Activated T-helper 1 cell treated with anti-CD3 and anti-CD28 coated beads, Interleukin-2, amount 50 U/mL, for 16 hours (primary cell): ENCODE measurements at places on chromosomes 2 and 18.

DNA sequence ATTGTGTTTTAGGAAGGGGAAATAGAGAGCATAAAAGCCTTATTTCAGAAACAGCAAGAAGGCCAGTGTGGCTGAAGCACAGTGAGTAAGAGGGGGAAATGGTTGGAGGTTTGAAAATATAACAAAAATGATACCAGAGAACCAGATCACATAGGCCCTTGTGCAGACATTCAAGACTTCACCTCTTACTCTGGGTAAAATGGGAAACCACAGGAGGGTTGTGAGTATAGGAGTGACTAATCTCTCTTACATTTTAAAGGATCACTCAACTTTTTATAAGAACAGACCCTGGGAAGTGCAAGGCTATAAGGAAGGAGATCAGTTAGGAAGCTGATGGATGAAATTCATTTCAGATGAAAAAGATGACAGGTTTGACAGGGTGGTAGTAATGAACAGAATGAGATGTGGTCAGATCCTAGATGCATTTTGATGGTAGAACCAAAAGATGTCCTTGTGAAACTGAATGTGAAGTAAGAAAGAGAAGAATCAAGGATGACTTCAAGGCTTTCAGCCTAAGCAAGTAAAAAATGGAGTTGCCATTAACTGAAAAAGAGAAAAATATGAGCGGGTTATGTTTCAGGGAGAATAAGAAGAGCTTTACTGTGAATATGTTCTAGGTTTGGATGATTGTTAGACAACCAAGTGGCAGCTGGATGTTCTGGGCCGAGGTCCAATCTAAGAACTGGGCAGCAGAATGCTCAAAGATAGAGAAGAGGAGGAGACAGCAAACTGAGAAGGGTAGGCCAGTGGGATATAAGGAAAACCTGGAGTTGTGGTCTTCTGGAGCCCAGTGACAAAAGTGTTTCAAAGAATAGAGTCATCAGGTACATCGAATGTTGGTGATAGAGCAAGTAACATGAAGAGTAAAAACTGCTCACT is 65.1 kb downstream of the USP40 start:
- DNase-seq: no peak

GRCh38 chr18:59470561-59471121 is 111.6 kb upstream of the LMAN1 start:
- no peak for DNase-seq

- no peak for DNase-seq
These were observed 6.1 kb upstream of the ICA1L start for GRCh38 chr2:202877699-202878098.

DNA sequence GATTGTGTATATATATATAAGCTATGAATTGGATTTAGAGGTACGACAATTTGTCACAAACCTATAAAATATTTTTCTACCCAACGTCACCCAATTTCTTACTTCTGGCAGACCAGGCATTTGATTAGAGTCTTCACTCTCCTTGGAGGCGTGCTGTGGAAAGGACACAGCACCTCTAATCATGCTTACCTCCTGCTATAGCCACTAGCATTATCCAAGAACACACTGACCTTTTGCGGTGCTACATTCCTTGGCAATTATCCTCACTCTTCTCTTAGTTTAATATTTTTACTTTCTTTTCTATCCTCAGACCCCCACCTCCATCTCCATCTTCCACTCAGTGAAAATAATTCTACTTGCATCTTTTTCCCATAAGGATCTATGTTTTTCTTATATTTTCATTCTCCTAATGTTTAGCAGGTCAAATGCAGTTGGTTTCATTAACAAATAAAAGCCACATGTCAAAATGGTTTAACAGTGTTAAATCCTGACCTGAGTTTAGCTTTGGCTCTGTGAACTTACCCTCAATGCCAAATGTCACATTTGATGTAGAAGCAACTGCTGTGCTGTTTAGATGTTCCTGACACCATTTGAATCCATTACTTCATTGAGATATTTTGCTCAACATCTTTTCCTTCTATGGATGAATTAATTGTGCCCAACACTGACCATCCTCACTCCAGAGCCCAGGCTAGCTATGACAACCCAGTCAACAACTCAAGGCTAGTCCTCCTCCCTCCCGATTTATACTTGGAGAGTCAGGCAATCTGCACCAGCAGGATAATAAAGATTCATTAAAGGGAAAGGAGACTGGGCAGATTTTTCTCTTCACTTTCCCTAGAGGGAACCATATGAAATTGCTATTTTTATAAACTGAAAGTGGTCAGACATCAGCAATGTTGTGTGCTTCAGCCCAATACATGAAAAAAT is 240.5 kb downstream of the MREG start:
- no peak for DNase-seq

- DNase-seq: no peak
These were observed 391.0 kb downstream of the CDH2 start for GRCh38 chr18:27785815-27786471.

DNA sequence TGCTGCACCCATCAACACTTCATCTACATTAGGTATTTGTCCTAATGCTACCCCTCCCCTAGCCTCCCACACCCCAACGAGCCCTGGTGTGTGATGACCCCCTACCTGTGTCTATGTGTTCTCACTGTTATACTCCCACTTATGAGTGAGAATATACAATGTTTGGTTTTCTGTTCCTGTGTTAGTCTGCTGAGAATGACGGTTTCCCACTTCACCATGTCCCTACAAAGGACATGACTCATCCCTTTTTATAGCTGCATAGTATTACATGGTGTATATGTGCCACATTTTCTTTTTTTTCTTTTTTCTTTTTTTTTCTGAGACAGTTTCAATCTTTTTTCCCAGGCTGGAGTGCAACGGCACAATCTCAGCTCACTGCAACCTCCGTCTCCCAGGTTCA is 284.1 kb upstream of the CYP26B1 start:
- DNase-seq: no peak

- DNase-seq: no peak
These were observed 188.0 kb downstream of the CYRIA start for GRCh38 chr2:16477648-16478047.

- DNase-seq: no peak
These were observed 23.7 kb downstream of the PDIA6 start for GRCh38 chr2:10788855-10789254.

- no peak for DNase-seq
These were observed 200.1 kb downstream of the ARHGAP15 start for GRCh38 chr2:143329288-143329687.

DNA sequence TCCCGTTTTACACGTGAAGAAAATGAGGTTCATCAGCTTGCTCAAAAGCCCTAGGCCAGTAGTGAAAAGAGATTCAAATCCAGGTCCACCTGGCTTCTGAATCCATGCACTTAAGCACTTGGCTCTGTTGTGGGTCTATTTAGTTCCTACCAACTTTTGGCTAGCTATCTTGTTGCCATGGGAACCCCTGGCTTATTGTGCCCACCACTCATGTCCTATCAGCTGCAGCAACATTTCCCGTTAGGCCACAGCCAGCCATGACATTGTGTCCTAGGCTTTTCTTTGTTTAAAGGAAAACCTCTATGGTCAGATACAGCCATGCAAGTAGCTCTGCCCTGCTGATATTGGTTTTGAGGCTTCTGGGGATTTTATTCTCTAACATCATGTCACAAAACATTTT is 49.8 kb downstream of the PLEK start:
- no peak for DNase-seq

DNA sequence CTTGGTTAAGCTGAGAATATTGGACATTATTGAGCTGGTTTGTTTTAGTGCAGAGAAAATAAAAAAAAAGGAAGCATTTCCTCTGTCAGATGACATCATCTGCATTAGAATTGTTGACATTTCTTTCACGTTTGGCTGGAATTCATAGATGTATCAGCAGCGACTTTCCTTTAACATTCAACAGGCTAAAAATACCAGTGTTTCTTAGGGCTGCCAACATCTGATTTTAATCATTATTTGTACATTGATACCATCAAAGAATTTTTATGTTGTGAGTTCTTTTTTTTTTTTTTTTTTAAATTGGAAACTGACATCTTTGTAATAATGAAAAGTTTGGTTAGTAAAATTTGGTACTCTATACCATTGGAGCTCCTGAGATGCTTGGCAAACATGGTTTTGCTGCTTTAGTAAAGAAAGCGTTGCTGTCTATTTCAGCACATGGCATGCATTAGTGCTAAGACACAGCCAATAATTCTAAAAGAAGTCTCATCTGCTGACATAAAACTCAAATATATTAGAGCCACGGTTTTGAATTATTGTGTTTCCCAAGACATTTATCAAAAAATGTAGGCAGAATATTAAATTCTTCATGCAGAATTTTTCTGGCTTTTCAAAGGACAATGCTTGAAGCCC is 33.6 kb downstream of the GTF2A1L start:
- no peak for DNase-seq

DNA sequence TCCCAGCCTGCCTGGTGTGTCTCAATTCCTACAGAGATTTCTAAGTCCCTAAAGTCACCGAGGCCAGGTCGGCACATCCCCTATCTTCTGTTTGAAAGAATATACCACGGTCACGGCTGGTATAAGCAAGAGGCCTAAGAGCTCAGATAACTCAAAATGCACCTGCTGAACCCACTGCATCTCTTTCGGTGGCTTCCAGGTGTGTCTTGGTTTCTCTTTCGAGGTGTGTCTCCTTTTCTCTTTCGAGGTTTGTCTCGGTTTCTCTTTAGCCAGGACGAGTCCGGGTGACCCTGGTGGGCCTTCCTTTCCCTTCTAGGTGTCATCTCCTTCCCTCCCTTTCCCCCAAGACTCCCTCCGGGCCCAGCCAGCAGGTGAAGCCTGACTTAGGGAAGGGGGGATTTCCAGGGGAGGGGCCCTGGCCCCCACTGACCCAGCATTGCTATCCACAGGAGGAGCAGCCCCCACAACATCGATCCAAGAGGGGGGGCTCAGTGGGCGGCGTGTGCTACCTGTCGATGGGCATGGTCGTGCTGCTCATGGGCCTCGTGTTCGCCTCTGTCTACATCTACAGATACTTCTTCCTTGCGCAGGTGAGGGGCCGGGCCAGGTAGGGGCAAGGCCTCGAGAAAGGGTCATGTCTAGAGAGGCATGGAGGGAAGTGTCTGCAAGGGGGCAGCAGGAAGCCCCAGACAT is 8.4 kb downstream of the ITM2C start:
- no peak for DNase-seq

DNA sequence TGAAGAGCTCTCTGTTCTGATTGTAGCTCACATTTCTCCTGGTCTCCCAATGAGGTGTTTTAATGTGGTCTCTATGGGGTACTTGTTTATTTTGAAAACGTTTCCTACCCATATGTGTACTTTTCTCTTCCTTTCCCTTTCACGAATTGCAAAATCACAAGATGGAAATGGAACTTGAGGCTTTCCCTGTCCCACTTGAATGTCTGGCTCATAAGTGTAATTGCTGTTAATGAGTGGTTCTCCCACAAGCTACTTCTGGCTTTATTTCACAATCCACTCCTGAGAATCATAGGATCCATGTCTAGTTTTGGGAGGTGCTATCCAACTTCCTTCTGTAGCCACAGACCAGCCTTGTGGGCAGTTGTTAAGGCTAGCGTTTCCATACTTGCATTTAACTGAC is 81.1 kb upstream of the CAVIN2 start:
- no peak for DNase-seq

DNA sequence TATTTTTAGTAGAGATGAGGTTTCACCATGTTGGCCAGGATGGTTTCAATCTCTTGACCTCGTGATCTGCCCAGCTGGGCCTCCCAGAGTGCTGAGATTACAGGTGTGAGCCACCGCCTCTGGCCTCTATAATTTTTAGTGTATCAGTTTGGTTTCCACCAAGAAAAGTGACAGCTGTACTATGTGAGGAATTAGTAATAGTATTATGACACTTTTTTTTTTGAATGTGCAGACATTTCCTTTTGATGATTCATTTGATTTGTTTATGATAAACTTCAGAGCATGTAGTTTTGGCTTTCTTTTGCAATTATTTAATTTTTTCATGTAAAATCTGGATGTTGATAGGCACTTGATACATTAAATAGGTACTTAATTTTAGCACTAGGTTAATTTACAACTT is 61.5 kb downstream of the PTPN4 start:
- no peak for DNase-seq

GRCh38 chr2:53568469-53568868 is 199.1 kb upstream of the CHAC2 start:
- DNase-seq: no peak

GRCh38 chr2:72990695-72991438 is 73.5 kb downstream of the EMX1 start:
- DNase-seq: no peak

DNA sequence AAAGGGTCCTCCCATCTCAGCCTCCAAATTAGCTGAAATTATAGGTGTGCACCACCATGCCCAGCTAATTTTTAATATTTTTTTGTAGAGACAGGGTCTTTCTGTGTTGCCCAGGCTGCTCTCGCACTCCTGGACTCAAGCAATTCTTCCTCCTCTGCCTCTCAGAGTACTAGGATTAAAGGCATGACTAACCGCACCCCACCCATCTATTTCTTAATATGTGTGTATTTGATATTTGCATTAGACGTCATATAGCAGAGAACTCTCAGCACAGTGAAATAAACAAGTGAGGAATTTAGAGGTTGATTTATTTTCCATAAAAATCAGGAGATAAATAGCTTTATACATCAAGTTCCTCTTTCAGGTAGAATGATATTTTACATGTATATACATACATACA is 213.5 kb downstream of the FSIP2 start:
- DNase-seq: no peak

DNA sequence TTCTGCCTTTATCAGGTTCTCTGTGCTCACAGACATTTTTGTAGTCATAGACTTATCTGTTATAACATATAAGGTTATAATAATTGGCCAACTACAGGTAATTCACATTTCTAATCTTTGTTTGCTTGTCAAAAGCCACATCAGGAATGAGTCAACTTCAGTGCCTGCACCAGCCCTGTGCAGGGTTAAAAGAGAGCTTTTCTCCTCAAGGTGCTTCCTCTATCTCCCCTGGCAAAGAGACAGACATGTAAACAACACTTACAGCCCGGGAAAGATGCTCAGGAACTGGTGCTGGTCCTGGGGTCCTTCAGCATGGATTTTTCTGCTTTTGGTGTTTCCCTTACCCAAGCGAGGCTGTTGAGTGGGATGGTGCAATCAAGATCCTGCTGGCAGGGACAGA is 7.7 kb upstream of the EHD3 start:
- no peak for DNase-seq

- DNase-seq: no peak
These were observed 7.0 kb downstream of the ING5 start for GRCh38 chr2:241708879-241709278.

DNA sequence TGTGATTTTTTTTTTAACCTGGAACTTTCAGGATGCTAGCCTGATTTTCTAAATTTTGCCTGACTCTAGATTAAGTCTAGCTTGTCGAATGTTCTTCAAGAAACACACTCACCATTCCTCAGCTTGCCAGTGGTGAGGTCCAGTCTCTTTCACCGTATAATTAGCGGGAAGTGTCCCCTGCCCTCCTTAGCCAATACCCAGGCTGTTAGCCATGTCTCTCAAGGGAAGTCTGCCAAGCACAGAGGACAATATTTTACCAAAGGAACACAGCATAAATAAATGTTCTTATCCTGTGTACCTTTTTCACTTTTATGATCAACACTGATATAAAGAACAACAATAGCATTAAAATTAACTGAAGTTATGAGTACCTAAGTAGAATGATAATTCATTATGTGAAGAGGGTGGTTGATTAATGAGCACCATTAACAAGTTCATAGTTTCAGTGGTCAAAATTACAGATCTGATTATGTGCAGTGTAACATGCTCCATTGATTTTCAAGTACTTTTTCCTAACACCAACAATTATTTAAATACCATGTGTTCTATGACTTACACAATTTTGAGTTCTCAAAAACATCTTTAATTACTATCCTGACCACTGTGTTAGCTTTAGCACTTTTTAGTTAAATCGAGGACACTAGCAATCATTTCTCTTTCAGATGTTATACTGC is 445.8 kb upstream of the RAB12 start:
- DNase-seq: no peak
